ENCODE measurements at places on chromosomes 11 and 22. TPM values are rescaled to one million over a fixed set of nuclear protein-coding genes. Genes with fewer than 3 reads are reported as not detected.

- peak; percentile 75 for DNase-seq
- H3K27me3 ChIP-seq: no peaks in the 10 kb centered on the region
- peak overlapping the region; percentile 88 for H3K27ac ChIP-seq
- H3K4me3 ChIP-seq: peak overlapping the region; percentile 57
- no peaks in the 10 kb centered on the region for H3K36me3 ChIP-seq
These were observed 4.3 kb upstream of the OSBPL5 start for GRCh38 chr11:3169255-3170043.

- DNase-seq: no peak
- H3K4me1 ChIP-seq: no peaks in the 10 kb centered on the region
- no peak overlapping the region for H3K27ac ChIP-seq
- no peak overlapping the region for H3K4me3 ChIP-seq
These were observed 116.4 kb downstream of the TRIM29 start for GRCh38 chr11:120021391-120021953.

- H3K27me3 ChIP-seq: no peaks in the 10 kb centered on the region
- no peak overlapping the region for H3K4me3 ChIP-seq
- peaks cover 7% of the 10 kb centered on the region for H3K4me1 ChIP-seq
- H3K27ac ChIP-seq: no peak overlapping the region
These were observed 22.5 kb upstream of the RTL6 start for GRCh38 chr22:44520465-44521094.

- H3K4me1 ChIP-seq: no peaks in the 10 kb centered on the region
- peak within 1 kb of the TSS; percentile 55 for H3K27ac ChIP-seq
- H3K4me3 ChIP-seq: peak within 1 kb of the TSS; percentile 69
- peak; percentile 69 for DNase-seq
These were observed at the start of gene ARHGAP20 for GRCh38 chr11:110711776-110712658. Gene ARHGAP20 (minus strand): TSS chr11:110712437. CDS start chr11:110712231, 206 bp downstream.

DNA sequence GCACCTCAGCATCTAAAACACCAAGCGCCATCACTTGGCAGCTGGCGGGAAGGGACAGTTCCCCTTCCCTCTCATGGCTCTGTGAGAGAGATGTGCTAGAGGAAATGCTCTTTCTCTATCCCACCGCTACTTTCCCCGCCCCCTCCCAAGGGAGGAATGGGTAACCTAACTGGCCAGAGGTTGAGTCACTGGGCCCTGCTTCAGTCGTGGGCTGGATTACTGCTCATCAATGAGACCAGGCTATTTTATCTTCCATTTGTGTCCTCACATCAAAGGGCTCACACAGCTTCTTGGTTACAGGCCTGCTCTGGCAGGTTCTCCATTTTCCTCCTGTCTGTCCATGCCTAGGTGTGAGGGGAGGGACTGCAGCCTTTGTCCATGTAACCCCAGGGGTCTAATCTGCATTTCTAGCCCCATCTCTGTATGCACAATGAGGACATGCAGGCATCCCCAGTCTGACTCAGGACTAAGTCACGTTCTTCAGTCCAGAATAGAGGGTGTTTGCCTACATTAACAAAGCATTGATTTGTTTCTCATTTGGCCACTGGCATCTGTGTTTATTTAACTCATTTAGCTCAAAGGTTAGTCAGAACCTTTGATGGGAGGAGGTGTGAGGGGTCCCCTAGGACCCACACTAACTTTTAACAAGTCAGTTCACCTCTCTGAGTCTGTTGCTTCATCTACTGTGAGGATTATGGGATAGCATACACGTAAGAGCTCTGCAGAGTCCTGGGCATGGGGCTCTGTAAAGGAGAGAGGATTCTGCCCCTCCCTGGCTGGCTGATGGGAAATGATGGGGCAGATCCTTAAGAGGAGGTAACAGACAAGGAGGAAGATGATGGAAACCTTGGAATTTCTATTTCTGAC lies 99.1 kb downstream of the XRRA1 start:
- H3K27ac ChIP-seq: peak overlapping the region; percentile 86
- H3K36me3 ChIP-seq: peaks cover 9% of the 10 kb centered on the region
- peak; percentile 81 for DNase-seq

The POU2AF3 gene
- total RNA-seq: 0.26 TPM

The TMEM45B gene
- not detected for total RNA-seq

Measured in fibroblast of lung (primary cell).